ENCODE measurements at places on chromosomes 2 and 18.

DNA sequence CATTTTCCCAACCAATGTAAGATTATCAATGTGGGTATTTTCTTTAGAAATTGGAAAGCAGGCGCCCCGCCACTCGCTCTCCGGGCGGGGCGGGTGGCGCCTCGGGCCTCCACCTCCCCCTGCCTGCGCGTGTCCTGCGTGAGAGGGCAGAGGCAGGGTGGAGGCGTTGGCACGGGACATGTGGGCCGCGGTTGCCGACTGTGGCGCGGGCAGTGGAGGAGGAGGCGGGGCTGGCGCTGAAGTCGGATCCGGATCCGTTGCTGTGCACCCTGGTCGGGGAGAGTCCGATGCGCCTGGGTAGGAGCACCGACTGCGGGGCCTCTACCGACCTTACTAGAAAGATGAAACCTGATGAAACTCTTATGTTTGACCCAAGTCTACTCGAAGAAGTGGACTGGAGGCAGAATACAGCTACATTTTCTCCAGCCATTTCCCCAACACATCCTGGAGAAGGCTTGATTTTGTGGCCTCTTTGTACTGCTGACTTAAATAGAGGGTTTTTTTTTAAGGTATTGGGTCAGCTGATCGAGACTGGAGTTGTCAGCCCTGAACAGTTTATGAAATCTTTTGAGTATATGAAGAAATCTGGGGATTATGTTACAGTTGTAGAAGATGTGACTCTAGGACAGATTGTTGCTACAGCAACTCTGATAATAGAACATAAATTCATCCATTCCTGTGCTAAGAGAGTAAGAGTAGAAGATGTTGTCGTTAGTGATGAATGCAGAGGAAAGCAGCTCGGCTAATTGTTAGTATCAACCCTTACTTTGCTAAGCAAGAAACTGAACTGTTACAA lies 37.9 kb downstream of the PMS1 start:
- peak; percentile 16 for DNase-seq

DNA sequence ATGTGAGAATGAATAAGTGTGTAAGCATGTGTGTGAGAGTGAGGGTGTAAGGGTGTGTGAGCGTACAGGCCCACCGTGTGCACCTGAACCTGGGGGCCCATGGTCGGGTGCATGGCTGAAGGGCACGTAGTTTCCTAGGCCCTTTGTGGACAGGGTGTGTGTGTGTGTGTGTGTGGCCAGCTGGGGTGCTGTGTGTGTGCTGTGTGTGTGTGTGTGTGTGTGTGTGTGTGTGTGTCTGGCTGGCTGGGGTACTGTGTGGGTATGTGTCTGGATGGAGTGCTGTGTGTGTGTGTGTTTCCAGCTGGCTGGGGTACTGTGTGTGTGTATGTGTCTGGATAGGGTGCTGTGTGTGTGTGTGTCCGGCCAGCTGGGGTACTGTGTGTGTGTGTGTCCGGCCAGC lies 2.0 kb downstream of the SFTPB start:
- DNase-seq: no peak

DNA sequence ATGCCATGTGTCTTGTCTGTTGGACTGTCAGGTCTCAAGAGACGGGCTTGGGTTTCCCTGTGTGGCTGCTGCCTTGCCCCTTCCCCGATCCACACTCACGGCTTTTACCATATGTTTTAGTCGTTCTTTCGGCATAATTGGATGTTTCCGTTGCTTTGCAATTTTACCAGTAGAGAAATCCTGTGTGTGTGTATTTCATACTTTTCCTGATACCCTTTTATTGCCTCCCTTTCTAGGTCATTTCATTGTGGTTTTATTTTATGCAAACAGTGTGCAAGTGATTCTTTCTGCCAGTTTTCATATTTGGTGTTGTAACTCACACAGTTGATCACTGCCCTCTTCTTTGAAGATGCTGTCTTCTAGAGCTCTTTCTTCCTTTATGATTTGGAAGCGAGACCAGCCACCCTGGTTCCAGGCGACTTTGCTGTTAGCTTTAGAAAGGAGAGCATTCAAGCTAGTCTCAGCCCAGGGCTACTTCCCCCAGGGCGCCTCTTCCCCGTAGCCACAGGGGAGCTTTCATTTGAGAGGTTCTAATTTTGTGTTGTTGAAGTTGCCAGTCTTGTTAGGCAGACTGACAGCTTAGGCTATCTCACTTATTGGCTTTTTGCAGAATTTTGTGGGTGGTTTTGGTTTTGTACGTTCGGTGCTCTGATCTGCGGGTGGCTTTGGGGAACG lies 17.0 kb downstream of the SH3BP4 start:
- DNase-seq: no peak

GRCh38 chr2:46652514-46653170 lies 173.3 kb downstream of the TMEM247 start:
- DNase-seq: no peak

DNA sequence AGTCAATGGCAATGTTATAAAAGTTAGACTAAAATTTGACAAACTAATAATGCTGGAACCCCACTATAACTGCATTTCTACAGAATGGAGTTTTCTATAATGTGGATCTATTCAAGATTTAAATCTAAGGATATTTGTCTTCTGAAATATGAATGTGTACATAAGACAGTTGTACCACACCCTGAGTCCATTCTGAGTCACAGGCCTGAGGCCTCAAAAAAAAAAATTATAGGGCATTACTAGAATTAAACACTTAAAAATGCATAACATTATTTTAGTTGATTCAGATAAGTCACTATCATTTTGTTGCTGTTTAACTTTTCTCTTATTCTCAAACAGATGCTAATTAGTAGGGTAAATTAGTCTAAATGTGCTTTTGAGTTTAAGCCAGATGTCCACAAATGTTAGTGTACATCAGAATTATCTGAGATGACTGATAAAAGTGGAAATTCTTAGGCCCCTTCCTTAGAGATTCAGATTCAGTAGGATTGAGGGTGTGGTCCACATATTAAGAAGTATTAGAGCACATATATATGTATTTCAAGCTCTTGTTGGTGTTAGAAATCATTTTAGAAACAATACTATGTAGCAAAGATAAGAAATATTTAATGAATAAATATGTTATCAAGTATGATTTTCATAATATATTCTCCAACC lies 42.4 kb upstream of the COL5A2 start:
- DNase-seq: peak; percentile 56

GRCh38 chr2:12428324-12428723 lies 288.4 kb upstream of the TRIB2 start:
- DNase-seq: no peak

- DNase-seq: peak; percentile 87
Measured at GRCh38 chr2:38176619-38177021, 100.7 kb upstream of the CYP1B1 start.

DNA sequence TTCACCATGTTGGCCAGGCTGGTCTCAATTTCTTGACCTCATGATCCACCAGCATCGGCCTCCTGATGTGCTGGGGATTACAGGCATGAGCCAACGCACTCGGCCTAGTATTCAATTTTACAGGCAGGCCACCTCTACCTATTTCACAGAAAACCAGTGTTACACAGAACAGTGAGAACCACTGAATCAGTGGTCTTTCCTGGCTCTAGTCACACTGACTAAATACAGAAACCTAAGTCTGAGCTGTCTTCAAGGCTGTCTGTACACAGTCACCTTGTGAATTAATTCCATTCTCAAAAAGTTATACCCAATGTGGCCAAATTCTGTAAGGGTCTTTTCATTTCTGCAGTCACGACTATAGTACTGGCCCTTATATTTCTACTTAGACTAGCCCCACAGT lies 3.5 kb downstream of the RNF149 start:
- DNase-seq: no peak

DNA sequence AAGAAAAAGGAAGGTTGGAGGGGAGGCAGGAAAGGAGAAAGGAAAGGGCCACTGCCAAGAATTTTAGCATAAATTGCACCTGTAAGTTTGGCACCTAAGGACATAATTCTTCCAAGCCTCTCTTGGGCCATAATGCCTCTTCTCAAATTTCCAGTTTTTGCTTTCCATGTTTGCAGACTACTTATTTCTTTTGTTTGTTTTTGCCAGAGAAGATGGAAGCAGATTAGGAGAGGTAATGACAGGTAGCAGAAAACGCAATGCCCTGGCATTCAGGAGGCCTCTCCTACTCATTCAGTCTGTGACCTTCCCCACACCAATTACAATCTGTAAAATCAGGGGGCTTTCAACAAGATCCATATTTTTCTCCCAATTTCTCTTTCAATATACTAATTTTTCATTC lies 56.8 kb downstream of the MRPL33 start:
- DNase-seq: no peak

DNA sequence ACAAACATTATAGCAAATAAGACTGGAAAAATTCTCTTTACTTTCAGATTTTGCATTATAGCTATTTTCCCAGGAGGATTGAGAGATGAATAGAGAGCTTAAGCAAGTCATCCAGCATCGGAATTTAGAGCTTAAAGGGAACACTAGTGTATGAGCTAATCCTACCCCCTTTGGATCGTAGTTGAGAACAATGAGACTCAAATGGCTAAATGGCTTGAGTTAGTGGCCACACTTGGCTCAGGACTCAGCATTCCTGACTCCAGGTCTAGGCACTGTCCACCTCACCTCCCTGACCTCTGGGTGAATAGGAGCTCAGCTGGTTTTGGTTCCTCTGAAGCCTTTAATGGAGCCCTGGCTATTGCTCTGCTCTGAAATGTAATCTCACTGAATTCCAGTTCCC lies 97.5 kb upstream of the CXCR4 start:
- no peak for DNase-seq

DNA sequence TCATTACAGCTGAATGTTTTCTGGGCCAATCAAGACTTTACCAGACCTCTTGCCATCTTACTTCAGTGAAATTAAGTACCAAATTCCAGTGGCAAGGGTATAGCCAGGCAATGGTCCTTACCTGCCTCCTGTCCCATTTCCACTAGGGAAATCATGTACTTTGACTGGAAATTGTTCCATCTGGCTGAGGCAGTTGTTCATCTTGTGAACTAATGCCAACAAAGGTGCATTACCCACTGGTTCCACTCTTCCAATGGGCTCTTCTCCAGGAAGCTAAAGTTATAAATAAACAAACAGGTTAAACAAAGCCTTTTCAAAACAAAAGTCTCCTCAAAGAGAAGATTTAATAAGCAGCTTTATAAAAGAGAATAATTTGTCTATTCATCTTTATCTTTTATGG lies 80.7 kb upstream of the DNER start:
- no peak for DNase-seq

DNA sequence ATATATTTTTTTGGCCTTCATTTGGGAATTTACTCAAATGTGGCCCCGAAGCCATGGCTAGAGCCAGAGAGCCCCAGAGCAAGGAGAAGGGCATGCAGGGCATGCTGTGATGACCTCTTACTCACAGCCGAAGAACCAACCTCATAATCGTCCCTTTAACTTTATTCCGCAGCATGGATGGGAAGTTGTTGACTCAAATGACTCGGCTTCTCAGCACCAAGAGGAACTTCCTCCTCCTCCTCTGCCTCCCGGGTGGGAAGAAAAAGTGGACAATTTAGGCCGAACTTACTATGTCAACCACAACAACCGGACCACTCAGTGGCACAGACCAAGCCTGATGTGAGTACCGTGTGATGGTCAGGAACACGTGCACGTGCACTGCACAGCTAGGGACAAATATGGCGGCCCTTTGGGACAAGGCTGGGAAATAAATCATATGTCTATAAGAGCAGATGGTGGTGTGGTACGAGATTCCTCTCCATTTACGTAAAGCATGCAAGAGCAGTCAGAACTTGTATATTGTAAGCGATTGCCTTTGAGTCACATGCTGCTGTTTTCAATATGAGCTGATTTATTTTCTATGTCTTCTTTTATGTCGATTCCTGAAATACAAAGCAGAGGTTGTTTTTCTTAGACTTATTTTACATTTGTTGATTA lies 280.9 kb downstream of the NEDD4L start:
- DNase-seq: no peak

DNA sequence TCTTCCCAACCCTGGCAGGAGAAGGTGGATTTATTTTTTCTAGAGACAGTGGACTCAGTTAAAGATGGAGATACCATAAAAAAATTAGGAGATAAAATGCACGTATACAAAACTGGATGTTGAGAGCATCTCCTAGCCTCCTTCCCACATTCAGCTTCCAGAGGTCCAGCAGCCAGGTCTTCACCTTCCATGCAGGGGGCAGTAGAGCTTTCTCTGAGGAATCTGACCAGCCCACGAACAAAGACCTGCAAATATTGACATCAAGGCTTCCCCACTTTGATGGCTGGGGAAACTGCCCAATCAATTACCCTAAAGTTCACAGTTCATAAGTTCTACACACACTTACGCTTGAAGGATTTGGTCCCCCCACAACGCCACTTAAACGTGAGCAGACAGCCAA lies 24.5 kb downstream of the AQP4 start:
- DNase-seq: no peak

- peak; percentile 63 for DNase-seq
Measured at GRCh38 chr18:3424280-3424890, 25.6 kb upstream of the TGIF1 start.

DNA sequence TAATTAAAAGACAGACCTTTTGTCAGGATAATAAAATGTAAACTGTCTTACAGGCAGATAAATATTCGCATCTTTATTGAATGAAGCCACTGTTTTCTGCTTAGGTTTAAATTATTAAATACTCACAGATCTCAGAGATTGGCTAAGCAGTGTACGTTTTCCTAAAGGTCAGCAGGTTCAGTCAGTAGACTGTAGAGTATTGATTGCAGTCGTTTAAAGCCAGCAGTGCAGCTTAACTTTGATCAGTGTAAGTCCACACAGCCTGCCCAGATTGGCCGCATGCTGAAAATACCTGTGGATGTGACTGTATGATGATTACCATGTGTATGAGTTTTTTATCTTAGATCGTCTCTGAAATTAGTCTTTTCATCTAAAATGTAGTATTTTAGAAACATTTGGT lies 42.3 kb downstream of the ATP9B start:
- DNase-seq: no peak
